ENCODE measurements at places on chromosomes 5 and 9.

DNA sequence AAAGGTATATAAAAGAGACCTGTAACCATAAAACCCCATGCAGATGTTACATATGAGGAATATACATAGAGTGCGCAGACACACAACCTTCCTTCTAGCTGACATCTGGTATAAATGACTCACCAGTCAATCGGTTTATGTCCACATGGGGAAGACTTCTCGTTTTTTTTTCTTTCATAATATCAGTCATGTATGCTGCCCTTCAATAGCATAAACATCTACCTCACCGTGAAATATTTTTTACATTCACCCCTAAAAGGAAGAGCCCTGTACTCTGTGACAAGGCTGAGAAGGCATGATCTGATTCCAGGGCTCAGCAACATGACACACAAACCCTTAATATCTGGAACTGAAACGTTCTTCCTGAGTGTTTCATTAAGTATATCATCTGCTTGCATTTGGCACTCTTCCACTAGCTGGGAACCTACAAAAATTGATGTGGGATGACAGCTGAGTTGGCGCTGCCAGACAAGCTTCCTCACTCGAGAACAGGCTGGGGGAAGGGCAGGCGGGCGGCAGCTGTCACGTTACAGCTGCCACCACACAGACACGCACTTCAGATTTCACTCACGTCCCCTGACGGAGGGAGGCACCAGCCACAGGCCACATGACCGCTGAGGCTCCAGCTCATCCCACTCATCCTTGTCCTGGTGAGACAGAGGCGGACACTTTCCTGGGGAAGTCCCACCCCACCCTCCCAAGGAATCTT is 74.2 kb downstream of the SHB start:
- peaks cover 8% of the 10 kb centered on the region for H3K27me3 ChIP-seq
- no peaks in the 10 kb centered on the region for H3K36me3 ChIP-seq
- H3K4me3 ChIP-seq, result peak overlapping the region; percentile 11
- H3K27ac ChIP-seq, result no peak overlapping the region
- no peak for DNase-seq

GRCh38 chr5:158874343-158874742 is 225.4 kb downstream of the EBF1 start:
- peaks cover 1% of the 10 kb centered on the region for H3K36me3 ChIP-seq
- no peak overlapping the region for H3K4me3 ChIP-seq
- H3K27me3 ChIP-seq, result peaks cover 5% of the 10 kb centered on the region
- peaks cover 12% of the 10 kb centered on the region for H3K4me1 ChIP-seq

DNA sequence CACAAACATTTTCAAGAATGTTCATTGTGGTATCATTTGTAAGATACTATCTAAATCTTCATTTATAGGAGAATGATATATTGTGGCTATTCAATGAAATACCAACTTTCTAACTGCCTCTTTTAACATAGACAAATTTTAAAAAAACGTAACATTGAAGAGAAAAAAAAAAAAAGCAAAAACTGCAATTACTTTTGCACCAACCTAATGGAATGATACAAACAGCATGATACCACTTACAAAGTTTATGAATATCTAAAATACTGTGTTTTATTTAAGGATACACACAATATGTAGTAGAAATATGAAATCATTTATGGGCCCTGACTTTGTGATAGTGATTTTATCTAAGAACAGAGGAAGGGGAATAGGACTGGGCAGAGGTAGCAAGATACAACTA is 24.1 kb downstream of the PSMD5 start:
- peaks cover 38% of the 10 kb centered on the region for H3K36me3 ChIP-seq
- H3K4me3 ChIP-seq, result no peak overlapping the region
- H3K27ac ChIP-seq, result no peak overlapping the region
- no peaks in the 10 kb centered on the region for H3K27me3 ChIP-seq

GRCh38 chr5:14768508-14769365 is 102.8 kb downstream of the ANKH start:
- H3K27me3 ChIP-seq, result no peaks in the 10 kb centered on the region
- H3K36me3 ChIP-seq, result no peaks in the 10 kb centered on the region
- H3K4me1 ChIP-seq, result peaks cover 9% of the 10 kb centered on the region
- DNase-seq, result no peak
- no peak overlapping the region for H3K4me3 ChIP-seq
- no peak overlapping the region for H3K27ac ChIP-seq

- no peak overlapping the region for H3K4me3 ChIP-seq
- H3K36me3 ChIP-seq, result no peaks in the 10 kb centered on the region
- H3K4me1 ChIP-seq, result no peaks in the 10 kb centered on the region
- DNase-seq, result no peak
- peaks cover 8% of the 10 kb centered on the region for H3K27me3 ChIP-seq
- H3K27ac ChIP-seq, result no peak overlapping the region
Observed at GRCh38 chr5:71982717-71983395, 124.4 kb upstream of the MAP1B start.

DNA sequence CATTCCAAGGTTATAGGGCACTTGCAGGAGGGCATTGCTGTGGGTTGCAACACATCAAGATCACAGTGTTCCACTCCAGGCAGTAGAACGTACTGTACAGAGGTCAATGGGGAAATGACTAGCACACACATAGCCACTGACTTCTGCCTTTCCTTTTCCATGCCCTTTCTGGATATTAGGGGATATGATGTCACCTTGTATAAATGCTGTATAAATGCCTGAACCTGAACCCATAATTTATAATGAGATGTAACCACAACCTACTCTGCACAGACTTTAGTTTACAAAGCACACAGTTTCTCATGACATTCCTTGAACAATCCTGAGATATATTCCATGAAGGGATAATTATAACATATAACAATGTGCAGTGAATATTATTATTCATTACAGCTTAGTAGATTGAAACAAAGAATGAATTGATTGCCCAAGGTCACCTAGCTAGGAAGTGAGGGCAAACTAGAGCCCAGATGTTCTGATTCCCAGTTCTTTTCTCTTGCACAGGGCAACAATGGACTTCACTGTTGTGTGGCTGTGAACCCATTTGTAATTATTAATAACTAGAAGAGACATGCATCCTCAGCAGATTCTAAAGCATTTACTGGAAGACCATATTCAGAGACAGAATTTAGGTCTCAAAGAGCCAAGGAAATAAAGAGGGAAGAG is 5.6 kb upstream of the ABLIM3 start:
- H3K27me3 ChIP-seq, result peaks cover 22% of the 10 kb centered on the region
- no peak overlapping the region for H3K4me3 ChIP-seq
- H3K36me3 ChIP-seq, result no peaks in the 10 kb centered on the region

- H3K36me3 ChIP-seq, result peaks cover 11% of the 10 kb centered on the region
- H3K4me1 ChIP-seq, result peaks cover 27% of the 10 kb centered on the region
- peak; percentile 38 for DNase-seq
Observed at GRCh38 chr9:76459694-76460635, 983 bp downstream of the GCNT1 start.

Measured in activated naive CD8-positive, alpha-beta T cell treated with anti-CD3 and anti-CD28 coated beads, Interleukin-2, amount 10 ng/mL, durations not matched to agents 7 days and 5 days (primary cell).